Heart left ventricle (tissue), 16 donors: ENCODE measurements at places on chromosomes 4 and X.

DNA sequence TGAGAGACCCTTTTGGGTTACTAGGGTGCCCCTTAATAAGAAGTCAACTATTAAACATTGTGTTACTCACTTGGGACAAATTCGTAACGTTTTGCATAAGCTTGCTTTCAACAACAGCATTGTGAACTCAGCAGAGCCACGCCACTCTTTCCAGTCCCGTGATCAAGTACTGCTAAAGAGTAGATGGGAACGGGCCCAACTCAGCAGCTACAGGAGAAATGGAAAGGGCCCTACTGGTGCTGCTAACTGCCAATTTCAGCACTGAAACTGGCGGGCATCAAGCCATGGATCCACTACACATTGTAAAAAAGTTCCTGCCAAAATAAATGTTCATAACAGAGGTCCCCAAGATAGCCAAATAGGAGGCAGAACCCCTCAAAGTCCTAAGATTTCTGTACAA is 19.0 kb upstream of the DHX15 start:
- DNase-seq, result peak; percentile 60

GRCh38 chr4:3514806-3515501 is 17.3 kb downstream of the LRPAP1 start:
- DNase-seq, result no peak

DNA sequence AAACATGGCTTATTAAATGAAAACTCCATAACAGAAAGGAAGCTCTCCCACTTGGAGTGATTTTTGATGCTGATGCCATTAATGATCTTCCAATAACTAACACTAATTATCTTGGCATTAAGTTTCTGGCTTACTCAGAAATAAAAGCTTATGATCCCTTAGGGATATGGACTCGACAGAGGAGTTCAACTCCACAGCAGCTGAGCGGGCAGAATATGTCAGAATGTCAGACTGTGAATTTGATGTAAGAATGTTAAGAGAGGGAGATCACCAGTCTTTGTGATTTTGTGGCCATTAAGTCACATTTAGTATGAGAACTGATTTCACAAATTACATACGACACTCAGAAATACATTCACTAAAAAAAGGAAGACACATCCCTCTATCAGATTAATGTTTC is 2244.0 kb downstream of the ARAP2 start:
- no peak for DNase-seq

- no peak for DNase-seq
These were observed 13.3 kb downstream of the SRP72 start for GRCh38 chr4:56480691-56481090.

- DNase-seq, result no peak
These were observed 64.6 kb upstream of the TRPC5 start for GRCh38 chrX:112147206-112147605.
